Esophagus squamous epithelium (tissue), 5 donors: ENCODE measurements at places on chromosomes 5 and 9.

GRCh38 chr9:112542593-112543292 is 56.1 kb downstream of the KIAA1958 start:
- DNase-seq, result no peak

- DNase-seq, result no peak
Observed at GRCh38 chr5:96143450-96143849, 181.8 kb upstream of the ELL2 start.

- no peak for DNase-seq
Observed at GRCh38 chr5:135549413-135549812, 13.6 kb upstream of the NEUROG1 start.

DNA sequence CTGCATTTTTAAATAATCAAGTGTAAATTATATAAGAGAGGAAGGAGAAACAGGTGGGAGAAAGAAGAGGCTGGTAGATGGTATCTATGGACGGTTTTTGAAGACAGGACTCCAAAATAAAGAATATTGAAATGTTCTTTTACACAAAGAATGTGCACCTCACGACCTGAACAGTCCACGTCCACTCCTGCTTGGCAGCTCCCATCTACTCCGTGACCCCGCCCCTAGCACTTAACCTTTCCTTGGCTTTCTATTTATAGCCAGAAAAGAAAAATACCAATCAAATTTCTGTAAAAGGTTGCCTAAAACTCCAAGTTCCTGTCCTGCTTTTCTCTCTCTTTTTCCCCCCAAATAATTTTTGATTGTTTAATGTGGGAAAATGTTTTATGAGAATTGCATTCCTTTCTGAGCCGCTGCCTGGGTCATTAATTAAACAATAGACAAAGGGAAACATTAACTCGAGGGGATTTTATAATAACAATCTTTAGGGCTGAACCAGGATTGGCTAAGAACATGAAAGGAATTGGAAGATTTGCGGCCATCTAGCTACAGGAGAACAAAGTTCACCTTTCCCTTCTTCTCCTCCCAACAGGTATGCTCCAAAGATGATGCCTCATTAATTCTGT is 173.6 kb upstream of the MAP3K1 start:
- no peak for DNase-seq

GRCh38 chr5:151492729-151493128 is 45.3 kb downstream of the SLC36A1 start:
- no peak for DNase-seq

- DNase-seq, result no peak
Observed at GRCh38 chr9:77276799-77277198, 99.5 kb downstream of the VPS13A start.

DNA sequence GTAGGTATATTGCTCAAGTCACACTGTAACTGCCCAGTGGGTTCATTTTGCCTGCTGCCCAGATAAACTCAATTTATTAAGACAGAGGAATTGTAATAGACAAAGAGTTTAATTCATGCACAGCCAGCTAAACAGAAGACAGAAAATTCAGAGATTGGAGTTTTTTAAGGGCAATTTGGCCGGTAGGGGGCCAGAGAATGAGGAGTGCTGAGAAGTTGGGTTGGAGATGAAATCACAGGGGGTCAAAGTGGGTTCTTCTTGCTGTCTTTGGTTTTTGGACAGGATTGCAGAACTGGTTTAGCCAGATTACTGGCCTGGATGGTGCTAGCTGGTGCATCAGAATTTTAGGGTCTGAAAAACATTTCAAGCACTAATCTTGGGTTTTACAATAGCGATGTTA is 20.7 kb upstream of the IL33 start:
- no peak for DNase-seq

- no peak for DNase-seq
Observed at GRCh38 chr5:56282951-56283350, 49.8 kb upstream of the ANKRD55 start.

DNA sequence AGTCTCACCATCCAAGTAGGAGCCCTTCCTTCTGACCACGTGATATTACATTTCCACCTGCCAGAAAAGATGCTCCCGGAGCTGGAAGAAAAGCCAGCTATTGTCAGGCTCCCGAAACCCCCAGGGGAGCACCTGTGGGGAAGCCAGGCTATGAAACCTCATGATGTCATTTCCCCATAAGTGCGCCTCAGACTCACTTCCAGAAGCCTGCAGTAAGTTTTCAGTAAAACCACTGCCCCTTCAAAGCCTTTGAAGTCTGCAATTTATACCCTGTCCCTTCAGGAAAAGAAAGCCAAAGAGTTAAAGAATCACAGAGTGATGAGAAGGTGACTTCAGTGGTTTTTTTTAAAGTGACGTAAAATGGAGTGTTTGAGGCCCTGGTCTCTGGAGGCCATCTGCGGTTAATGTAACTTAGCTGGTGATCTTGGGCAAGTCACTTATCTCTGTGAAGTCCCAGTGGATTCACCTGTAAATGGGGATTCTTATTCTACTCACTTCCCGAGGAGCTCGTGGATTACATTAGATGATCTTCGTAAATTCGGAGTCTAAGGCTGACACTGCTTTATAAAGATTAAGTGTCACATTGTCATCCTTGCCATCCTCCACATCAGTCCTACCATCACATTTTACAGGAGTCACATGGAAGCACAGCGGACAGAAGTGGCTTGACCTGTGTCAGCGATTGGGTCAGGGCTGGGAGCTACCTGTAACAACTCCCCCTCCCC is 2.6 kb upstream of the SEMA6A start:
- no peak for DNase-seq

DNA sequence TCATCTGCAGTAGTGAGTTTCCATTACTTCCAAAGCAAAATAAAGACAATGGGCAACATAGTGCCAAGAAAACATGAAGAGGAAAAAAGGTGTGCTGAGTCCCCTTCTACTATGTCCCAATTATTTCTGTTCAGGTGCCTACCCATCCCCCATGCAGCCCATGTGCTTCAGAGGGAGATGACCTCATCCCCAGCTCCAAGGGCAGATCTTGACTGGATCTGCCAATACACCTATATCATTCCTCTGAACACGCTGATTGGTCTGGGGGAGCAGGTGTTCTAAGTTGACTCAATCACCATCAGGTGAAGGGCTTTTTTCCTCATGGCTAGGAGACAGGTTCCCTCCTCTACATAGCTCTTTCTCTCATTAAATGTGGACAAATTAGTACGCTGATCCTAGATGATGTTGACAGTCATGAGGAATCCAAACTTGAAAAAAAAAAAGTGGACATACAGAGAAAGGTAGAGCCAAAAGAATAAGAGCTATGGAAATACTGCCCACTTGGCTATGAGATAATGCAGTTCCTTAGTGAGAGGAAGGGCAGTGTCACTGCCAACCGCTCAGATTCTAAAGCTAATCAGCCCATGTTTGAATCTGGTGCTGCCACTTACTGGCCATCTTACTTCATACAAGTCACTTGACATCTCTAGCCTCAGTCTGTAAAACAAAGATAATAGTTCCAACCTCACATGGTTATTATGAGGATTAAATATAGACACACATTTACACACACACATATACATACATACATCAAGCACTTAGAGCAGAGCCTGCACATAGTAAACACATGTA is 23.1 kb downstream of the PRELID2 start:
- DNase-seq, result no peak

DNA sequence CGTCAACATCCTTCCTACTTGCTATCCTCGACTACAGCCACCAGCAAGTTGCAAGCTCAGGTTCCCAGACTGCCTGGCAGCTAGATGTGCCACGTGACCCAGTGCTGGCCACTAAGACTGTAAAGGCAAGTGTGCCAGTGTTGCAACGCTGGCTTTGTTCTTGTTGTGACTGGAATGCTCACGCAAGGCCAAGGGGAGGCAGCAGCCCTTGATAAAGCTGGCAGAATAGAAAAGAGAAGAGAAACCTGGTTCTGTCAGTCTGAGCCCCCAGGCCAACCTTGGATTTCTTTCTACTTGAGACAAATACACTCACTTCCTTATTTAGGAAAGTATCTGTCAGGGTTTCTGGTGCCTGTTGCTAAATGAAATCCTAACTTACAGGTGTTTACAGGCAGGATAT is 113.0 kb downstream of the KLHL3 start:
- peak; percentile 28 for DNase-seq

DNA sequence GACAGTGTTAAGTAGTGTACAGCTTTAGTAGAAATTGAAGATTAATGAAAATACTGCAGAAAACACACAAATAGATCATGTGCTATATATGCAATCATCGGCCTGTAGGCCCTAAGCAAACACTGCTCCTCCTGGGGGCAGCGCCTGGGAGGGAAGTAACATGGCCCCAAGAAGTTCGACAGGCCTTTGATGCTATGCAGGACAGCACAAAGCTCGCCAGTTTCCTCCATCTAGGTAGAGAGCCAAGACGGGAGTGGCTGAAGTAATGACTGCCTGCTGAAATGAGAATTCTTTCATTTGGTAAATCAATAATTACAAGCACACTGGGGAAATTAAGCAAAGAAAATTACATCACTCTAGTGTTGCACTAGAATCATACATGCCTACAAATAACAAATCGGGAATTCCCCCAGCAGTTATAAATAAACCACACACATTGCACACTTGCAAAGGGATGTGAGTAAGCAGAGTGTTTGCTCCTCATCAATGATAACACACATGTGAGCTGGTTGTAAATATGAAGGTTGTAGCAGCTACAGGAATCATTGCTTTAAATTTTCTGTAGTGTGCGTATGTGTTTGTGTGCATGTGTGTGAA is 219.9 kb upstream of the NFIL3 start:
- no peak for DNase-seq

- no peak for DNase-seq
Observed at GRCh38 chr5:132032196-132032595, 20.7 kb upstream of the ACSL6 start.

DNA sequence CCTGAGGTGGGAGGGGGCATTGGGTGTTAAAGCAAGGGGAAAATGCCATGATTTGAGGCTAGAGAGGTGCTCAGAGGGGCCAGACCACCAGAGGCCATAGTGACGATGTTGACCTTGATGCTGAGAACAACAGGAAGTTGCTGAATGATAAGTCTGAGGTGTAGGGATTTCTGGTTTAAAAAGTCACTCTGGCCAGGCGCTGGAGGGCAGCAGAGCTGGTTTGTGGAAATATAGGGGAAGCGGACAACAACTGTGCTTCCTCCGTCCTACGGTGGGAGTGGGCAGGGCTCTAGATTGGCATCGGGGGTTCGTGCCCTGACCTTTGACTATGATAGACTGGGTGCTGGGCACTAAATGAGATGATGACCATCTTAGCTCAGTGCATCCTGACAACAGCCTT is 44.7 kb downstream of the STOM start:
- no peak for DNase-seq

DNA sequence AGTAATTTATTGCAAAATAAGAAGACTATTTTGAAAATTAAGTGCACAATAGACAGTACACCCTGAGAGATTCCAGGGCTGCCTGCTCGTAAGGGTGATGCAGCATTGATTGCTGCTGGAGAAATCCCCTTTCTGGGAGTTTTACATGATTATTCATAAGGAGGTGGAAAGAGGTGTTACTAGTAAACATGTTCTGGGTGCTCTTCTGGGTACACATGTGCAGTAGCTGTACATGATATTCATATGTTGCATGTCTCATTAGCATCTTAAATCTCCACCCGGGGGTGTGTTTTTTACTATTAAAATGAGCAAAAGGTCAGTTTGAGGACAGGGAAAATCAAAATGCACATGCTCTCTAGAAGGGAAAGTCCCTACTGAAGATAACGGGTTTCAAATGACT is 264.8 kb downstream of the CDK5RAP2 start:
- DNase-seq, result no peak

DNA sequence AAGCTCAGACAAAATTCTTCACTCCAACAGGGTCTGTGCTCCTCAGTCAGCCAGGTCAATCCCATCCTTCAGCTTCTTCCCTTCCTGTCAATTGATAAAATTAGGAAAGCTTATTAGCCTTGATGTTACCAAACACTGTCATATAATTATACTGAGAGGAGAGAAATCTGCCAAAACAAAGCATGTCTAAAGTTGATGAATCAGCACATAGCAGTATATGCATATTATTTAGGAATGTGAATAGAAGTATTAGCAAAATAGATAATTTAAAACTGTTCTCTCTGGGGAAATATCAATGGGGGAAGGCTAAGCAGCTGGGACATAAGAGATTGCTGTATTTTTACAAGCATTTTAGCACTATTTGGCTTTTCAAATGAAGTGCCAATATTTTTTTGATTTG is 107.1 kb downstream of the SAXO1 start:
- DNase-seq, result no peak

DNA sequence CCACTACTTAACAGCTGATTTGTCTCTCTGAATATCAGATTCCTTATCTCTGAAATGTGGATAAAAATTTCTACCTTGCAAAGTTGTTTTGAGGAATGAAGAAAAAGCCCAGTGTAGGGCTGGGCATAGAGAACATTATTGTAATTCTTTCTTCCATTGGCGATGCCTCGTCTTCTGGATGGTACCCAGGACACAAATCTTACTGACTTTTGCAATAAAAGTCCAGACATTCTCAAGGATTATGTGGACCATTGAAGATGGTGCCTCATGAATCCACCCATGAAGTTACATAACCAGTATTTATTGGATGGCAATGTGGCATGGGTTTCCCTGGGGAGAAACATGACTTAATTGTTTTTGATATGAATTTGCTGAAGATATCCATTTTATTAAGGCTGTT is 33.1 kb downstream of the NNT start:
- DNase-seq, result no peak

GRCh38 chr9:70410368-70410767 is 4.1 kb downstream of the KLF9 start:
- DNase-seq, result no peak
